ENCODE measurements at places on chromosomes 2 and 18.
A peak's percentile ranks its signal among the peaks of the same experiment; 100 is the strongest.

DNA sequence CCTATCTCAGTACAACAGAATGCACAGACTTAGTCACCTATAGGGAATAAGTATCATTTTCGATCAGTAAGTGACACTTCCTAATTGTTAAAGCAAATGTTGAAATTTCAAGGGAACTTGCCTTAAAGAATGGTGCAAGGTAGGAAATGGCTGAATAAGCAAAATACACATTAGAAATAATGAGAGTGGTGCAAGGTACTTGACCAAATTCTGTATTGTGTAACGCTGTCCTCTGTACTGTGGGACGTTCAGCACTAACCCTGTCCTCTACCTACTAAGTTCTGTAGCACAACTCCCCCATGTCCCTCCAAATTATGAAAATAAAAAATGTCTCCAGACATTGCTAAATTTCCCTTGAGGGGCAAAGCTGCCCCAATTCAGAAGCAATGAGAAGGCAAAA lies 19.4 kb downstream of the MMADHC start:
- peaks cover 21% of the 10 kb centered on the region for H3K4me1 ChIP-seq
- H3K4me3 ChIP-seq: no peak overlapping the region
- DNase-seq: no peak
- no peak overlapping the region for H3K27ac ChIP-seq

- H3K4me3 ChIP-seq: no peak overlapping the region
- no peak overlapping the region for H3K27ac ChIP-seq
- DNase-seq: no peak
Observed at GRCh38 chr2:31151501-31151900, 13.3 kb upstream of the GALNT14 start.

GRCh38 chr2:61834893-61835292 lies 19.0 kb downstream of the FAM161A start:
- H3K4me3 ChIP-seq: no peak overlapping the region
- peaks cover 21% of the 10 kb centered on the region for H3K36me3 ChIP-seq
- no peaks in the 10 kb centered on the region for H3K27me3 ChIP-seq
- no peaks in the 10 kb centered on the region for H3K4me1 ChIP-seq
- DNase-seq: no peak

DNA sequence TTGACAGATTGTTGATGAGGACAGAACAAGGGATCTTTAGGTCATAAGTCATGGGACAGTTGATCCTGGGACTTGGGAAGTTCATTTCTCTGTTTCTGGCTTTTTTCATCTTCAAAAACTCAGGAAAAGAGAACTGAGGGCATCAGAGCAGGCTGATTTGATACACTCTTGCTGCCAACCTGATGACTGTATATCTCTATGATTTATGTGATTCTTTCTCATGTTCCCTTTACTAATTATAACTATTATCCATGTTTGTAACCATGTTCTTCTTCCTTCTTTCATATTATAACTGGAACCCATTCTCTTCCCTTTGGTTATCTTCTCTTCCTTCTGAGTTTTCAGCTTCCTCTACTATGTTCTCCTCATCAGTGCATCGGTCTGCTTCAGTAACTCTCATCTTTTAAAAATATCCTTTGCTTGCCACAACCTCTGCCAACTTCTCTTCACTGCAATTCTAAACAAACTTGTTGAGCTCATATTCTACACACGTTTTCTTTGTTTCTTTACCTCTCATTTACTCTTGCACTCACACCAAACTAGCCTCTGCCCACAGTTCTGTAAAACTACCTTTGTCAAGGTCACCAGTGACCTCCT lies 13.5 kb downstream of the RASGRP3 start:
- H3K27me3 ChIP-seq: no peaks in the 10 kb centered on the region
- H3K36me3 ChIP-seq: no peaks in the 10 kb centered on the region
- H3K4me3 ChIP-seq: no peak overlapping the region
- no peaks in the 10 kb centered on the region for H3K4me1 ChIP-seq
- DNase-seq: no peak

DNA sequence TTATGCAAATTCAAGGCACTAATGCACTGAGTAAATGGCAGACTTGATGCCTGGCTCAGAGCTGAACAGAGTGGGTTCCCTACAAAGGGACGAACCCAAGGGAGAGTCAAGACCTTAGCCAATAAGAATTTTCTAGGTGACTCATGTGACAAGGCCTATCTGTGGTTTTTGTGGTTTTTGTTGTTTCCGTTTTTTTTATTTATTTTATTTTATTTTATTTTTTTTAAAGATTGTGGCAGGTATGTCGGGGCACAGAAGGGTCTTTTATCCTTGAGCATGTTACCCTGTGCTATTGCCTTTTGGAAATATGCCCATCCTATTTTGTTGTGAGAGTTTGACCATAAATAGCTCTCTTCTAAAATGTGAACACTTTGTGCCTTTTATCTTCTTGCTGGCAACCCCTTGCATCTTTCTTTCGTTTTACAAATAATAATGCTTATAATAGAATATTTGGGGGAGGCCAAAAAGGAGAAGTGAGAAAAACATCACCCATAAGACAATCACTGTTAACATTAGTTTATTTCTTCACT lies 113.4 kb upstream of the AQP4 start:
- H3K36me3 ChIP-seq: no peaks in the 10 kb centered on the region
- no peak for DNase-seq
- no peaks in the 10 kb centered on the region for H3K27me3 ChIP-seq
- H3K4me1 ChIP-seq: no peaks in the 10 kb centered on the region
- H3K4me3 ChIP-seq: no peak overlapping the region

DNA sequence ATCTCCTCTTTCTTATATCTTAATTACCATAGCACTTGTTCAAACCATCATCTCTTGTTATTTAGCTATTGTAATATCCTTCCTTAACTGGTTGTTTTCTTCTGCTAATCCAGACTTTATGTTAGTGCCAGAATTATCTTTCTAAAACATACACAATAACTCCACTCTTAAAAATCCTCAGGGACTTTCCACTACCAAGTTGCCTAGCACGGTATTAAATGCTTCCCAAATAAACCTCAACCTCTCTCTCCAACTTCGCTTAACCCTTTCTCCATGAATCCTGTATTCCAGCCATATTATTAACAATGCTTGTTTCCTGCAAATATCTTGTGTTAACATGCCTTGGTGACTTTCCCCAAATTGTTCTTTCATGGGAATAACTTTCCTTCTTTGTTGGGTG lies 84.5 kb downstream of the FAM228A start:
- no peak overlapping the region for H3K4me3 ChIP-seq
- H3K27ac ChIP-seq: no peak overlapping the region
- no peaks in the 10 kb centered on the region for H3K27me3 ChIP-seq
- DNase-seq: no peak

DNA sequence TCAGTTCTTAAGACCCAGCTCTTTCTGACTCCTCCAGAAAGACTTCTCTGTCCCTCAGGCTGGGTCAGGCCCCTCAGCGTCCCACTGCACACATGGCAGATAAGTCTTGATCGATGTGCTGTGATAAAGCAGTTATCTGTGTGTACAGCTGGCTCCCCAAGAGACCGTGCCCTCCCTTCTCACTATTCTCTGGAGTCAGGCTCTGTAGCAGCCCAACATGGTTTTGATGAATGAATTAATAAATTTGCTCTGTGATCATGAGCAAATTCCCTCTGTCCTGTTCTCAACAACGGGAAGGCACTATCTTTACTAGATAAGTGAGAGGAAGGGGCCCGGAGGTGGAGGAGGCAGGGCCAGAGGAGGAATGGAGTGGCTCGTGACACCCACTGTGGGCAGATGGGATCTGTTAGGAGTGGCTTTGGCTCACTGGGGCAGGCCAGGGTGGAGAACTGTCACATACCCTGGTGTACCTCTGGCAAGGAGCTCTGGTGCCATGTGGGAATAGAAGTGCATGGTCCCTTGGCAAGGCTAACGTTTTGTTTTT lies 48.3 kb downstream of the ZFP36L2 start:
- no peak for DNase-seq
- H3K27me3 ChIP-seq: no peaks in the 10 kb centered on the region
- H3K27ac ChIP-seq: peak overlapping the region; percentile 86
- peaks cover 26% of the 10 kb centered on the region for H3K4me1 ChIP-seq
- no peaks in the 10 kb centered on the region for H3K36me3 ChIP-seq

GRCh38 chr2:108454440-108454839 lies 5.4 kb downstream of the GCC2 start:
- DNase-seq: no peak
- H3K27ac ChIP-seq: no peak overlapping the region
- H3K4me1 ChIP-seq: peaks cover 9% of the 10 kb centered on the region
- H3K4me3 ChIP-seq: no peak overlapping the region

DNA sequence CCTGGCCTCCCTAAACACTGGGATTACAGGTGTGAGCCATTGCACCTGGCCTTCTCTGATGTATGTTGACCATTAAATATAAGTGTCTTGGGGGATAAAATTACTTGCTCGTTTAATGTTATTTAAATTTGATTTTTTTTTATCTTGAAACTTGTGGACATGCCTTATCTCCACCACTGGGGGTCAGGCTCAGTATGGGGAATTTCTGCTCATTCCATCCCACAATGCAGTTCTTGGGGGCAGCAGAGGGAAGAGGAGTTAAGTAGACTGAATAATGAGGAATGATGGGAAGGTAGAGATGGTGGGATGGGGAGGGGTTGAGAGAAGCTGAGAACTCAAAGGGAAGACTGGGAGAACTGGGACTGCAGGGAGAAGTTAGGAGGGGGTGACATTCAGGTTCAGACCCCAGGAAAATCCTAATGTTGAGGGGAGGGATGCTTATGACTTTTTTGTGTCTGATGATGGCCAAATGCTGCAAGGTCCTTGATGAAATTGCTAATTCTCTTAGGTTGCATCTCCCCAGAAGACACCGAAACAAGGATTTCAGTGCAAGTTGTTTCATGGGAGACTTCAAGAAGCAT lies 174.2 kb downstream of the MIB1 start:
- H3K4me3 ChIP-seq: no peak overlapping the region
- peak; percentile 84 for DNase-seq
- no peaks in the 10 kb centered on the region for H3K36me3 ChIP-seq
- H3K4me1 ChIP-seq: peaks cover 6% of the 10 kb centered on the region
- H3K27ac ChIP-seq: no peak overlapping the region
- H3K27me3 ChIP-seq: no peaks in the 10 kb centered on the region

DNA sequence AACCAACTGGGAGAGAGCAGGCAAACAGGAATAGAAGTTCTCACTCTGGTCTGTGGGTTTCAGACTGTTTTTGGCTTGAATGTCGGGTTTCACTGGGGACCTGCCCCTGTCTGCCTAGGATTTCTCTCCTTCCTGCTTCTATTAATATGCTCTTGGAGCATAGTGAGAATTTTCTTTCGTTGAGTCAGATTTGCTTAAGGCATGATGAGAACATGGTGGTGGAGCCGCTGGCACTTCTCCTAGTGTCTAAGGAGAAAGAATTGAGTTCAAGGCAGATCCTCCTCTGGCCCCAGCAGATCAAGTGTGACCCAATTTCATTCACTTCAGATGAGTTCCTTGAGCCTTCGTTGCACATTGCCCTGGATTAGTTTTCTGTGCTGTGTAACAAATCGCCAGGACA lies 103.9 kb upstream of the HS6ST1 start:
- H3K4me1 ChIP-seq: peaks cover 7% of the 10 kb centered on the region
- no peaks in the 10 kb centered on the region for H3K27me3 ChIP-seq
- no peak overlapping the region for H3K4me3 ChIP-seq
- no peak for DNase-seq

- no peaks in the 10 kb centered on the region for H3K36me3 ChIP-seq
- H3K4me3 ChIP-seq: no peak overlapping the region
- H3K27ac ChIP-seq: no peak overlapping the region
- DNase-seq: no peak
- no peaks in the 10 kb centered on the region for H3K4me1 ChIP-seq
Observed at GRCh38 chr2:236674238-236674637, 104.6 kb downstream of the ACKR3 start.

DNA sequence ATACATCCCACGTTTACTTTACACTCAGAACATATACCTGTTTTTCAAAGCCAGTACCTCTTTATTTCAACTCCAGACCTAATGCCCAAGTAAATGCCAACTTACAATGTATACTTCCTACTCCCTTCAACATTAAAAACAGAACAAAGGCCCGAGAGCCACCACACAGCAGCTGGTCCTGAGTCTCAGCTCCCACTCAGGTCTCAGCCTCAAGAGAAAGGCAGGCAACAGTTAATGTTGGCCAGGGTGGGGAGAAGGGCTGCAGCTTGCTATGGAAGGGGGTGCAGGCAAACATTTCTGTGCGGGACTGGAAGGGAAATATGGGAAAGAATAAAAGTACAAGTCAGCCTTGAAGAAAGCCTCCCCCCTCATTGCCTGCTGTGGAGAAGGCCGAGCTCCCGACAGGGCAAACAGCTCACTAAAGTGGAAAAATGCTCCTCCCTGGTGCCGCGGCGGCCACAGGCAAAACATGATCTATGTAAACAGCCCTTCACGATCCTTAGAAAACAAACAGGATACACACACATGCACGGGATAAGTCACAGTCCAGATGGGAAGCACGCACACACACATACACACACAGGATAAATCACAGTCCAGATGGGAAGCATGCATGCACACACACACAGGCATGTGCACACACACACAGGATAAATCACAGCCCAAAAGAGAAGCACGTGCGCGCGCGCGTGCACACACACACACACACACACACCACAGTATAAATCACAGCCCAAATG lies 67.4 kb downstream of the ADNP2 start:
- H3K27me3 ChIP-seq: no peaks in the 10 kb centered on the region
- H3K36me3 ChIP-seq: no peaks in the 10 kb centered on the region
- DNase-seq: peak; percentile 58

DNA sequence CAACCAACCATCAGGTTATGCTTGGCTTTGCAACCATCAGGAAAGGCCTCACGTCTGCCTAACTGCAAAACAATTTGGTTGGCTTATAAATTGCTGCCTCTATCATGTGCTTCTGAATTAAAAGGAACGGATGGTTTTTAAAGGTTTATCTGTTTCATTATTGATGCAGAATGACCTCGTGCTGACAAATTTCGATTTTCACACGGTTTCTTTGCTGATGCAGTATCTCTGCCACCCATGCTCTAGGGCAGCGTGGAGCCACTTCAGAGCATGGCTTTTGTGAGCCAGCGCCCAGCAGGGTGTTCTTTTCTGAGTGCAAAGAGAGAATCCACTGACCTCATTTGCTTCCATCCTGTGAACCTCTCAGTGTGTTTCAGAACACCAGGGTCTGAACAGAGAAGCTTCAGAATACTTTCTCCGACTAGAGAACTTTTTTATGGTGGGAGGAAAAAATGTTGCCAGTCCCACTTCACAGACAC lies 143.1 kb upstream of the L3MBTL4 start:
- H3K4me3 ChIP-seq: no peak overlapping the region
- no peaks in the 10 kb centered on the region for H3K27me3 ChIP-seq
- H3K27ac ChIP-seq: no peak overlapping the region
- DNase-seq: no peak
- H3K36me3 ChIP-seq: no peaks in the 10 kb centered on the region
- peaks cover 5% of the 10 kb centered on the region for H3K4me1 ChIP-seq

DNA sequence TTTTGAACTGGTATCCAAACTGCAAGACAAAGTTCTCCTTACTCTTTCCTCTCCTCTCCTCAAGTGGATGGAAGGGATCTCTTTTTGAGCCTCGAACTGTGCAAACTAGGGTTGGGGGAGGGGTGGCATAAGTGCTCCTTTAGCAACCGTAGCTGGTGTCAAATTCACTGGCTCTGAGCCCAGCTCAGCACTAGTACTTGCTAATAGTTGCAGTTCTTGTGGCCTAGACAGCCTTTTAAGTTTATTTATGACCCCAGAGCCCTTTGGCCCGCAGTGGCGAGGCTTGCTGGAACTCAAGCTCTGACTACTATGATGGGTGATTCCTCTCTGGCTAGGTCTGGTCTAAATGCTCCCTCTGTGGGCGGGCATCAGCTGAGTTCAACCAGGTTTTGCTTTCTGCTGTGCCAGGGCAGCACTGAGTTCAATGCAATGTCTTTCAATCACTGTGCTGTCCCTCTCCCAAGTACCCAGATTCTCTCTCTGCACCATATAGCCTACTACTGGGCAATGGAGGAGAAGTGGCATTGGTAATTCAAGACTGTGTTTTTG lies 528.4 kb upstream of the SYT4 start:
- no peaks in the 10 kb centered on the region for H3K4me1 ChIP-seq
- H3K36me3 ChIP-seq: no peaks in the 10 kb centered on the region
- H3K27me3 ChIP-seq: no peaks in the 10 kb centered on the region
- peak; percentile 12 for DNase-seq
- H3K27ac ChIP-seq: no peak overlapping the region
- H3K4me3 ChIP-seq: no peak overlapping the region
